ENCODE measurements at places on chromosomes 1 and 21.
A peak's percentile ranks its signal among the peaks of the same experiment; 100 is the strongest.

- DNase-seq = no peak
These were observed 24.0 kb downstream of the RGS4 start for GRCh38 chr1:163093169-163093568.

DNA sequence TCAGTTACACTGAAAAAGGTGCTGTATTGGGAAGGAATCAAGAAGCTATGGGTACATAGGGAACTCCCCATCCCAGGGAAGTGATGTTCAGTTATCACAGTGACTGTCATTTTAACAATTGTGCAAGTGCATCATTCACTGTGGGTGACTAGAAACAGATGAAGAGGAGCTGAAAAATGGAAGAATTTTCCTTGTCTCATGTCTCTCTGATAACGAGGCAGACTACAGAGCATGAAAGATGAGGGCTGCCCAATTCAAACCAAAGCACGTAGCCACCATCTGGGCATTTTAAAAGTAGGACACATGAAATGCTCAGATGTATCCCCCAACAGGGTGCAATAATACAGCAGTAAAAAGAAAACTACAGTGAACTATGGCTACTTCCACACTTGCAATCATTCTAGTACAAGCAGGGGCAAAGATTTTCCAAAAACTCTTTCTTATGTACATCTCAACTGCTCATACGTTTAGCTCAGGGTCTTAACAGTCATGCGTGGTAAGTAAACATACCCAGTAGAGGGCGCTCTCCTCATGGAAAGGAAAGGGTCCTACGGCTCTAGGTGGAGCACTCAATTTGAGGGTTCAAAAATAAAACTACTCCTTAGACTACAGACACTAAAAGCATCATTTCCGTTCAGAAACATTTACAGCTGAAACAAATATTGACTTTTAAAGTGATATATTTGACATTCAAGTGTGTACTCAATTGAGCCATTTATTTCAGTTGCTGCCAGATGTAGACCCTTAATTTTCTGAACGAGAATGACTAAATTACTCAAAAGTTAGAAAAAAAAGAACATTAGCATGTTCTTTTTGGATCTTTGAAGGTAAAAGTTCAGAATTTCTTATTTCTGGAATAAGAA is 143.2 kb downstream of the KCTD3 start:
- DNase-seq = no peak

DNA sequence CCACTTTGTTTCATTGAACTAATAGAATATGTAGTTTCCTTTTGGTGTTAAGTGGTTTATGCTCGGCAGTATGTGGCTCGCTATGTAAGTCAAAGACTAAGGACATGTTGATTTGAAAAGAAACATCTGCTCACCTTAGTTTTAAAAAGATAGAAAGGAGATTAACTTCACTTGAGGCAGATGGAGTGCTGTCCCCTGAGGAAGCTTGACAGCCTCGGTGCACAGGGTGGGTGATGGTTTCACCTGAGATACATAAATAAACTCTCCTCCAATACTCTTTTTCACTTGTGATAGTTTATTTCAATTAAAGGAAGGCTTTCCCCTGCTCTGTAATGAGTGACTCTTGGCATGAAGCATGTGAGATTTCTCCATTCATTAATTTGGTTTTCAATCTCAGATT is 70.8 kb upstream of the FMN2 start:
- DNase-seq = no peak

- DNase-seq = no peak
These were observed 12.4 kb downstream of the GALNT2 start for GRCh38 chr1:230079199-230080024.

DNA sequence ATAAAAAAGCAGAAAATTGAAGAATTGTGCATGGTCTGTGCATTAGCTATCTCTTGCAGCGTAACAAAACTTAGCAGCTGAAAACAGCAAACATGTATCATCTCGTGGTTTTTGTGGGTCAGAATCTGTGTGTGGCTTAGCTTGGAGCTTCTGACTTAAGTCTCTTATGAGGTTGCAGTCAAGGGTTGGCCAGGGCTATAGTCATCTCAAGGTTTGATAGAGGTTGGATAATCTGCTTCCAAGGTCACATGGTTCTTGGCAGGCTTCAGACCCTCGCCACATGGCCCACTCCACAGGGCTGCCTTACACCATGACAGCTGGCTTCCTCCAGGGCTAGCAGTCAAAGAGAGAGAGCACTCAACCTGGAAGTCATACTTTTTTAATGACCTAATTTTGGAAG is 35.9 kb downstream of the CNST start:
- DNase-seq = no peak

DNA sequence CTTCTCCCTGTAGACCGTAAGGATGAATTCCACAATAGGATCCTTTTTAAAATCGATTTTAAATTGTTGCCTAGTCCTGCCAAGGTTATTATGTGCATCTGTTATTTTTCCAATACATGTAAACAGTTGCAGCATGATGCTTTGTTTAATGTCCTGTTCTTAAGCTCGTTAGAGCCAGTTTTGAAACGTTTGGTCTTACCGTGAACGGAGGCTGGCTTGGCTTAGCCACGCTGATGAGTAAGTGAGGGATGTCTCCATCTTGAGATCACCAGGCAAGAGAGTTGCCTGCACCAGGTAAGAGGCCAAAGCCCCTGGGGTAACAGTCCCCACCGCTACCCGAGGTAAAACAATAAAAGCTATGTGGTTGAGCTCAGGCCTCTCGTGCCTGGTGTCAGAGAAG is 17.3 kb downstream of the CSTB start:
- no peak for DNase-seq

- no peak for DNase-seq
These were observed 420 bp upstream of the IFI16 start for GRCh38 chr1:159009287-159009686.

DNA sequence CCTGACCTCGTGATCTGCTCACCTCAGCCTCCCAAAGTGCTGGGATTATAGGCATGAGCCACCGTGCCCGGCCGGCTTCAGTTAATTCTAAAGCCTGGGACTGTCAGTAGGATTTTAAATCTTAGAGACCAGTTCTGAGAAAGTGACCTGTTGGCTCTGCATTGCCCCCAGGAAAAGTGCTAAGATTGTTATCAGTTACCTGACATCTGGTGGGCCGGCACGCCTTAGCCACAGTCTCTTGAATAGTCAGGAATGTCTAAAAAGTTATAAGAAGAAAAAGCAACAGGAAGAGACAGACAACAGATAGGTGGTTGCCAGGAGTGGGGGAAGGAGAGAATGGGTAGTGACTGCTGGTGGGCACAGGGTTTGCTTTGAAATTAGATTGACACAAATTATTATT is 35.1 kb downstream of the RABGAP1L start:
- DNase-seq = no peak

DNA sequence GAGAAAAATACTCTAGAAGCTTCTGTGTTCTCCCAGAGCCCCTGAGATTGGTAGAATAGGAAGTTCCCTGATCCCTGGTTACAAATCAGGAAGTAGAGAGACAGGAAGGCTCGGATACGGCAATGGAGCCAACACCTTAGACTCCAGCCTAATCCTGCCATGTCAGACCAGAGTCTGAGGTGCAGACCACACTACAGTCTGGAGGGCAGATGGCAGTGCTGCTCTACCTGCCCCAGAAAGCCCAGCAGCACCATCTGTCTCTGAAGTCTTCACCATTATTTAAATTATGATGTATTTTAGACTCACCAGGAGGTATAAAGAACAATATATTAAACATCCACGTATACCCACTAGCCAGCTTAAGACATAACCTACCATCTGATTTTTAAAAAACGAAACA is 93.0 kb downstream of the MTR start:
- no peak for DNase-seq

- peak; percentile 66 for DNase-seq
These were observed 22.1 kb downstream of the EIF2D start for GRCh38 chr1:206590025-206590758.

DNA sequence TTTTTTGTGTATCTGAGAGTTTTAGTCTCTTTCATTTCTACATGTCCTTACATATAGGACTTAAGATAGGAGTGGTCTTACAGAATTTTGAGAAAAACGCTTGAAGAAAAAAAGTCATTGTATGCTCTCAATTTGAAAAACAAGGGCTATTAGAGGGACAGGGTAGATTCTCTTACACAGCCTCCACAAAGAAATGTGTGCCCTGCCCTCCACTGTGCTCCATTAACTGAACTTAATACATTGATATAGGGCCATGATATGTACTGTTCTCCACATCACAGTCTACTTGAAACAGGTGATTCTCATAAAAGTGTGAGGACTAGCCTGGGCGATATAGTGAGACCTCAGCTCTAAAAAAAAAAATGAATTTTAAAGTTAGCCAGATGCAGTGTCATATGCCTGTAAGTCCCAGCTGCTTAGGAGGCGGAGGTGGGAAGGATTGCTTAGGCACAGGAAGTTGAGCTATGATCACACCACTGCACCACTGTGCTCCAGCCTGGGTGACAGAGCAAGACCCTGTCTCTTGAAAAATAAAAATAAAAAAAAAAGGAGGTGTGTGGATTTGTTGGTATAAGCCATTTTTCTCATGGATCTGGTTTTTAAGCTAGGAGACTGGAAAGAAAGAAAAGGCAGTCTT is 77.0 kb downstream of the HMCN1 start:
- no peak for DNase-seq

- no peak for DNase-seq
These were observed 146.7 kb upstream of the NFIA start for GRCh38 chr1:60935599-60936110.

DNA sequence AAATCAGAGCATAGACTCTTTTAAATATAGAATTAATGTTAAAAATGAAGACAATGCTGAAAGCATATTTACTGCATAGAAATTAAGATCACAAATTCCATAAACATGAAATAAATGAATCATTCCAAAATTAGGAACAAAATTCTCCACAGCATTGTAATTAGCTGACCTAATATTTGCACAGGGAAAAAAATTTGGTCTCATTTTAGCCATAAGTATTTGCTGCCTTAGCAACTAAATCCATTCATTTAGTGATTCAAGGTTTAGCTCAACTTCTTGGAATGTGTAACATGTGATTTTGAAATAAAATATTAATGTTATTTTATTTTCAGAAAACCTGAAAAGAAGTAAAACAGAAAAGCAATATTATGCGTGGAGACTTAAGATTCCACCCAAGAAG is 25.5 kb downstream of the ADAMTS5 start:
- no peak for DNase-seq

GRCh38 chr1:173285048-173285447 is 77.9 kb upstream of the TNFSF4 start:
- no peak for DNase-seq

DNA sequence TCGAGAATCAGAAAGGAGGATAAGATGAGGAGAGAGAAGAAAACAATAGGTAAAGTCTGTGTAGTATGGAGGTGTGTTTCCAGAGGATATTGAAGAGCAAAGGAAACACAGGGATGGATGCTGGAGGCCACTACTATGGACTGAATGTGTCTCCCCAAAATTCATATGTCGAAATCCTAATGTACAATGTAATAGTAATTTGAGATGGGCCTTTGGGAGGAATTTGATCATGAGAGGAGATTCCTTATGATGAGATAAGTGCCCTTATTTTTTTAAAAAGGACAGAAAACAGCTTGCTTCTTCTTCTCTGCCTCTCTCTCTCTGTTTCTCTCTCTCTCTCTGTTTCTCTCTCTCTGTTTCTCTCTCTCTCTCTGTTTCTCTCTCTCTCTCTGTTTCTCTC is 602.2 kb upstream of the ADAMTS5 start:
- no peak for DNase-seq

DNA sequence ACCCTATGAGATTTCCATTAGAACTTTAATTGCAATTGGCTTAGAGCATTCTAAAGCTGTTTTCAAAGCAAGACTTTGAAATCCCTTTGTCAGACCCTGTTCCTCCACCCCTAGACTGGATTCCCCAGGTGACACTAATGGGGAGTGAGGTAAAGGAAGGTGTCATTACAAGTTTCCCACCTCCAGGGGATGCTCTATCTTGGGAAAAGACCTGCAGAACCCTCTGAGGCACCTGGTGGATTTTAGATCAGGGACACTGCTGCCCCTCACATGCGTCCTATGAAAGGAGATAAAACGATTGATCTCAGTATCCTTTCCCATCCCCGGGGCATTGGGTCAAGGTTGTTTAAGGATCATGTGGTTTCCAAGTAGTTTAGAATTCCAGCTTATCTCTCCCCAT is 80.3 kb upstream of the RGS4 start:
- DNase-seq = no peak

GRCh38 chr1:25257196-25257595 is 9.9 kb upstream of the RSRP1 start:
- DNase-seq = no peak

- no peak for DNase-seq
These were observed 698.3 kb downstream of the LRRIQ3 start for GRCh38 chr1:73499671-73500070.

DNA sequence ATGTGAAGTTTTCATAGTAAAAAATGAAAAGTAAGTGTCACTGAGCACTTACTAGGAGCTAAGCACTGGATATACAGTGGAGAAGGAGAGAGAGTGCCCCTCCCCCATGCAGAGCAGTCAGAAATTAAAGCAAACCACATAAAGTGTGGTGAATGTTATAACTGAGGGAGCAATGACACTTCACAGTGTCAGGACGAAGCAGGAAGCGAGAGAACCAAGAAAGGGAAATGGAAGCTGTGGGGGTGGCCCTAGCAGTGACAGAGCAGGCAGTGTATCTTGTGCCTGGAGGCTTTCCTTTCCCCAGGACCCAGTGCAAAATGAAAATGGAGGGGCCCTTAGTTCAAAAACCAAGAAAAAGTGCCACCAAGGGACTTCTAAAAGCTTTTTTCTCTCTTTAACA is 21.5 kb upstream of the RCAN3 start:
- no peak for DNase-seq

DNA sequence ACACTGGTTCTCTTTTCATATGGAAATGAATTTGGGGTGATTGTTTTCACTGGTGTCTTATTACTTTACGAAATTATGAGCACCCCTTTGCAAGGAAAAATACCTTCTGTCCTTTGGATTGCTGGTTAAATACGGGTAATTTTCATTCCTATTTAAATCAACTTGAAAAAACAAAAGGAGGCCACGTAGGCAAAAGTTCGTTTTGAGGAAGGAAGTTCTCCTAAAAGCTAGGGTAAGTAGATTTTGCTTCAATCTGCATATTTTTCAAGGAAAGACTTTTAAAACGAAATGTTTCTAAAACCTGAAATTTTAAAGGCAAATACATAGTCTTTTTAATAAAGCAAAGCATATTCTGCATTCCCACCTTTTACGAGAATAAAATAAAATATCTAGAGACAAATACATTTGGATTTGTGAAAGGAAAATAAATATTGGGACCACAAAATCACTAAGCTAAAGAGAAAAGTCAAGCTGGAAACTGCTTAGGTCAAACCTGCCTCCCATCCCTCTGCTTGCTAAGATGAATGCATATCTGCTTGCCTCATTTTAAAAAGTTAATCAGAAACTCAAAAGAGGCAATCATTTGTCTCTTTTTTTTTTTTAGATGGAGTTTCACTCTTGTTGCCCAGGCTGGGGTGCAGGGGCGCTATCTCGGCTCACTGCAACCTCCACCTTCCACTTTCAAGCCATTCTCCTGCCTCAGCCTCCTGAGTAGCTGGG is 70.9 kb upstream of the ETS2 start:
- no peak for DNase-seq
